ENCODE measurements at places on chromosomes 7 and 10. TPM values are rescaled to one million over a fixed set of nuclear protein-coding genes. Genes with fewer than 3 reads are reported as not detected.

The NPC1L1 gene
- total RNA-seq: not detected

The SEMA3C gene
- 8.6 TPM for total RNA-seq

The PLAC9 gene
- not detected for total RNA-seq

The SEC61A2 gene
- total RNA-seq: 6.0 TPM

The IQCE gene
- 12.7 TPM for total RNA-seq

The PBLD gene
- total RNA-seq: 5.2 TPM

The GLI3 gene
- 10.9 TPM for total RNA-seq

The STYXL1 gene
- total RNA-seq: 47.3 TPM

The CH25H gene
- not detected for total RNA-seq

The CDHR1 gene
- total RNA-seq: 1.3 TPM

The NSMCE4A gene
- total RNA-seq: 56.3 TPM

The STEAP4 gene
- not detected for total RNA-seq

Measured in glomerular endothelial cell (primary cell).